ENCODE measurements at places on chromosomes 3 and 15.
A peak's percentile ranks its signal among the peaks of the same experiment; 100 is the strongest.

- no peak for DNase-seq
Measured at GRCh38 chr3:87219611-87220010, 7.5 kb upstream of the CHMP2B start.

GRCh38 chr3:43998836-43999727 lies 242.6 kb upstream of the TOPAZ1 start:
- no peak for DNase-seq

- no peak for DNase-seq
Measured at GRCh38 chr3:18556001-18556408, 130.9 kb upstream of the SATB1 start.

- no peak for DNase-seq
Measured at GRCh38 chr3:50050361-50050760, 38.4 kb upstream of the RBM5 start.

DNA sequence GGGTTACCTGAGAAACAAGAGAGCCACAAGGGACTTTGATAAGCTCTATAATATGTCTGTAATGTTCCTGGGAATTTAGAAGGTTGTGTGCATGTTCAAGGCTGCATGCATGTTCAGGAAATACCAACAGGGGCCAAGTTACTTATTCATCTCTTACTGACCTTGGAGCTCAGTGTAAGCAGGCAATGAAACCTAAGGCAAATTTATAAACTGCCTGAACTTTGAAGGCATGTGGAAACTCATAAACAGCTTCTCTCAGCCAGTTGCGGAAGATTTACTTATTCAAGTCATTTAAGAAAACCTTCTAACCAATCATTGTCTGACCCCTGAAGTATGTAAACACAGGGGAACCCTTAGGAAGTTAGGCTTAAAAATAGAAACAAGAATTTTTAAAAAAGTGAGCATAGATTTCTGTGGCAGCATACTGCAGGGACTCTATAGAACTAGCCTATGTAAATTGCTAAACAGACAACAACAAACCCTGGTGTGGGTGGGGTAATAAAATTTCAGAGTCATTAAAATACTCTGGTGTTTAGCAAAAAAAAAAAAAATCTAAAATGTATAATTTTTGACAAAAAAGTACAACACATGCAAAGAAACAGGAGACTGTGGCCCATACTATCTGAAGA lies 57.2 kb downstream of the SLC15A2 start:
- DNase-seq, result no peak

GRCh38 chr3:67619991-67620390 lies 34.4 kb downstream of the SUCLG2 start:
- DNase-seq, result no peak

DNA sequence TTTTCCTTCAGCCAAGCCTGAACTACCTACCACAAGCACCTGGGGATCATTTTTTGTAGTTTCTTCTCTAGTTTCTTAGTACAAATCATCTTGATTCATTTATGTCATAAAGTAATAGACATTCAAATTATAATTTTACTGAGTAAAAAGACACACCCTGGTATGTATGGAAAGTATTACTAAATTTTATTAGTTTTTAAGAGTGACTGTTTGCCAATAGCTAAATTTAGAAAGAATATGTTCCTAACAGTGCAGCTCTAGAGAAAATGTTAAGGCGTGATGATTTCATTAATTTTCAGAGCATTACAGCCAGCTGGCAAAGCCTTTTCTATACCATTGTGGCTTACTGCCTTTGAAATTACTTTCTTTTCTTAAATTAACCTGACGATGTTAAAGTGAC lies 612.0 kb upstream of the KCNMB2 start:
- no peak for DNase-seq

DNA sequence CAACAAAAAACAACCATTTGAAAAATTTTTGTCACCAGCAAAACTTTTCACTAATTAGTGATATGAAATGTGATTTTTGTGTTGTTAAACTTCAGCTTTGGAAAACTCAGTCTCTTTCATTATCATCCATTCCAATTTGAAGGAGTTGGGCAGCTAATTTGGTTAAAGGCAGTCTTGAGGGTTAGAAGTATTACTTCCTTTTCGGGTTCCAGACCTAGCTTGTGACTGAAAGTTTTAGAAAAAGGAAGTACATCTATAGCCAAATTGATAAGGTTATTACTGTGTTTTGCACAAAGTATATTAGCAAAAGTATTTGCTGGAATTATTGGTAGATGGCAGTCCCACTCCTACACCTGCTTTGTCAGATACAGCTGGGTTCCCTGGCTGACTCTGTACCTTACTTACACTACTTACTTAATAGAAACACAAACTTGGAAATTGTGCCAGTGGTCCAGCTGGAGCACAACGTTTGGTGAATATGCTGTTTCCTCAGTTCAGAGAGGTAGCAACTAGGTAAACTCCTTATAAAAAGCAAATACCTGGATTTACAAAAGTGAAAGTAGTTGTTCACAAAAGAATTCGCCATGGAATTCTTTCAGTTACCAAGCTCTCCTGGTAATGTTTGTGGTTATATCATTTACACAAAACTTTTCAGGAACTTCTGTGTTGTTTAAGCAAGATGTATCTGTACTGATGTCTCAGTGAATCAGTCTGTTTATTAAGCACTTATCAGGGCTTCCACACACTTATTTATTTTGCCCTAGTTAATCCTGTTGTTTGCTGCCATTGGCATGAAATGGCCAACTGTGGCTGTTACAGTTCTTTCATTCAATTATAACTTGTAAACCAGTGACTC lies 31.6 kb downstream of the TIPARP start:
- no peak for DNase-seq

DNA sequence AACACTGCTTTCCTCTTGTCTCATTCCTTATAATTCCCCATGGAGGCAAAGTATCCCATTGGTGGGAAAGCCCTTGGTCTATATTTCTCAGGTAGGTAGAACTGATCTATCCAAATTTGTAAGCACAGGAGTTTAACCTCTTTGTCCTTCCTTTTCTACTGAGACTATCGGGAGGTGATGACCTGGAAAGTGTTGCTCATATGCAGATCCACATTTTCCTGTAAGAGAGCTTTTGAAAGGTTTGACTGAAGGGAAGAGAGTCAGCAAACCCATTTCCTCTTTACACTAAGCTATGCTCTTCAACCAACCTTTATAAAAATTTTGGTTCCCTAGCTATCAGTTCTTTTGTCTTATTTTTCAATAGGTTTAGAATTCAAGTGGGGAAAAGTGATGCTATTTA lies 200.7 kb downstream of the TIGIT start:
- DNase-seq, result no peak

- DNase-seq, result no peak
Measured at GRCh38 chr15:52714968-52715367, 35.8 kb upstream of the ATOSA start.

DNA sequence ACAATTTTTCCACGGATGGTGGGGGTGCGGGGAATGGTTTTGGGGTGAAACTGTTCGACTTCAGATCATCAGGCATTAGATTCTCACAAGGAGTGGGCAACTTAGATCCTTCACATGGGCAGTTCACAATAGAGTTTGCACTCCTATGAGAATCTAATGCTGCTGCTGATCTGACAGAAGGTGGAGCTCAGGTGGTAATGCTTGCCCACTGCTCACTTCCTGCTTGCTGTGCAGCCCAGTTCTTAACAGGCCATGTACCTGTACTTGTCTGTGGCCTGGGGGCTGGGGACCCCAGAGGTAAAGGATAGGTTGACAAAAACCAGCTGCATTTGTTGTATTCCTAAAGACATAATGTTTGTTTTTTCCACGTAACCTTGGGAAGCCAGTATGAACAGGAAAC lies 16.0 kb downstream of the DZIP3 start:
- DNase-seq, result no peak

DNA sequence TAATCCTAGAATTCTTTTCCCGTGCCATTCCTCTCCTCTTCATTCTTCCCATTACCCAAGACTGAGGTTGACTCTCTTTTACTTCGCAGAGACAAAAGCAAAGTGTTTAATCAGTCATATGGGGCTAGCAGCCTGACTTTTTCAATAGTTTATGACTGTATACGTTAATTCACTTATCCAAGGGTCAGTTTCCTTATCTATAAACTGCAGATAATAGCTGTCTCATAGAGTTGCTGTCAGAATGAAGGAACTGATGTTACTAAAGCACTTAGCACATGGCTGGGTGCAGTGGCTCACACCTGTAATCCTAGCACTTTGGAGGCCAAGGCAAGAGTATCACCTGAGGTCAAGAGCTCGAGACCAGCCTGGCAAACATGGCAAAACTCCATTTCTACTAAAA lies 43.5 kb upstream of the ULK4 start:
- DNase-seq, result no peak

GRCh38 chr15:101578443-101578894 lies 73.7 kb downstream of the TM2D3 start:
- DNase-seq, result peak; percentile 25

GRCh38 chr3:123401836-123402530 lies 46.9 kb downstream of the ADCY5 start:
- DNase-seq, result peak; percentile 82

DNA sequence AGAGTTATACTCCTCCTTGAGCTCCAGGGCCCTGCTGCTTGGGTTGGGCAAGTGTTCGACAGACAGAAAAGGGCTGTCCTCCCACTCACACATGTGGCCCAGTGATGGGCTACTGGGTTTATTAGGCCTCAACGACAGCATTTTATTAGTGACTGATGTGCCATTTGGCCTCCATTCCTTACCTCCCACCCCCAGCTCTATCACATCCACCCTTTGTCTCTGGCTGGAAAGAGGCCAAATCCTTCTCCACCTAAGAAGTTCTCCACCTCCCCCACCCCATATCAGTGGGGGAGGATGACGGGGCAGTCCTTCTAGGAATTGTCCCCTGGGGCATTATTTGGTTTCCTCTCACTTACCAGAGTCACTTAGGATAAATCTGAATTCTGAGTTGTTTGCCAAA lies 57.1 kb upstream of the WNT5A start:
- DNase-seq, result no peak

- no peak for DNase-seq
Measured at GRCh38 chr3:195531683-195532082, 11.4 kb downstream of the PPP1R2 start.

- DNase-seq, result no peak
Measured at GRCh38 chr15:96093063-96093462, 237.4 kb upstream of the NR2F2 start.

GRCh38 chr15:41880156-41880877 lies 13.5 kb downstream of the SPTBN5 start:
- DNase-seq, result no peak

DNA sequence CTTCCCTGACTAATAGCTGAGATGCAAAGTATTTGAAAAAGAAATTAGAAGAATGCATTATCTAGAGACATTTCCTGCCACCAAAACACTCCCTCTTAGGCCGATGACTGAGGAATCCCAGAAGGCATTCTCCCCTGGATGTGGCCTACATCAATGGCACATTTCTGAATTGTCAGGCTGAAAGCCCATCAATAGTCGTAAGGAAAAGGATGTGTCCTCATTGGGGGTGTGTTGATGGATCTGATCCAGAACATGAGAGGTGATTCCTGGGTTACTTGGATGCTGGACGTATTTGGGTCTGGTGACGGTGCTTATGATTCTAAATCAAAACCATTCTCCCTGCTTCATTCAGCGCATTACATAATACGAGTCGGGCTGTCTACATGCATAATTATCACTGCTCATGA lies 216.9 kb upstream of the CDIN1 start:
- no peak for DNase-seq

DNA sequence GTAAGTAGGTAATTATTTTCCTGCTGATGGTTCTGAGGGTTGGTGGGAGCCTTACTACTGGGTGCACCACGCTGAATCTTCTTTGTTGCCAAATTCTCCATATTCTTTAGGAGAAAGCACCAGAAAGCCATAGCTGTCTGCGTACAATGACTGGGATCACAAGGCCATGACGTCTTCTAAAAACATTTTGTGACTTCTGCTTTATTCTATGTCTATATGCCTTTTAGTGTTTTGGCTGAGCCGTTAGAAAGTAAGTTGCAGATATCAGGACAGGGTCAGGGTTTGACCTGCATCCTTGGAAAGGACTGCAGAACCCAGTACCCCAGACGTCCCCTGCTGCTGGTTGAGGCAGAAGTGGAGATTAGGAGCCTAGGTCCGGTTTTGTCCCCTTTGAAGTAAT lies 95.6 kb downstream of the DNASE1L3 start:
- DNase-seq, result no peak

DNA sequence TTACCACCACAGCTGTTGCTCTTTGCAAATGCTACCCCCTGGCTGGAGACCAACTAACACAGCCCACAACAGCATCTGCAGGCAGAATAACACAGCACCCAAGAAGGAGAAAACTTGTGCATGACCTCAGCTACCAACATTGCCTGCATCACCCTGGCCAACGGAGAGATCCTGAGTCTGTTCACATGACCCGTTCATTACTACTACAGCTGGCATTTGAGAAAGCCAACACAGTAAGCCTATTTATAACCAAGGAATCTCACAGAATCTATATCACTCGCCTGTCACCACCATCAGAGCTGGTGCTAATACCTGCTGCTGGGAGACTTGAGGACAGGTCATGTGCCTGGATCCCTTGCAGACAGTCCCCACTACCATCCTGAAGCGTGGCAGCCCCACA lies 215.2 kb downstream of the POLQ start:
- DNase-seq, result no peak

GRCh38 chr3:133891662-133892378 lies 3.9 kb downstream of the RAB6B start:
- DNase-seq, result no peak

DNA sequence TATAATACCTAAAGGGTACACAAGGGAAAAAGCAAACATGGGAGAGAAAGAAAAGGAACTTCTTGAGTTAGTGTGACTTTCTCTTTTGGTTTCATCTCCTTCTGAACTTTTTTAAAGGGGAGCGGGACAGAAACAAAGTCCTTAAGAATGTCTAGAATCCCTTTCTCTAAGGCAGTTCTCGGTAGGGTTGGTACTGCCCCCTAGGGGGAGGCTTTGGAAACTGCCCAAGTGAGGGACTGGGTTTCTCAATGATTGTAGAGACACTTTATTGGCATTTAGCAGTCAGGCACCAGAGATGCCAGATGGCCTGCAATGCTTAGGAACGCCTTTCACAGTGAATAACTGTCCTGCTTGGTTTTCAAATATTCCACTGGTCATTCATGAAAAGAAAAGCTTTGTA lies 172.7 kb downstream of the WDR72 start:
- peak; percentile 36 for DNase-seq

DNA sequence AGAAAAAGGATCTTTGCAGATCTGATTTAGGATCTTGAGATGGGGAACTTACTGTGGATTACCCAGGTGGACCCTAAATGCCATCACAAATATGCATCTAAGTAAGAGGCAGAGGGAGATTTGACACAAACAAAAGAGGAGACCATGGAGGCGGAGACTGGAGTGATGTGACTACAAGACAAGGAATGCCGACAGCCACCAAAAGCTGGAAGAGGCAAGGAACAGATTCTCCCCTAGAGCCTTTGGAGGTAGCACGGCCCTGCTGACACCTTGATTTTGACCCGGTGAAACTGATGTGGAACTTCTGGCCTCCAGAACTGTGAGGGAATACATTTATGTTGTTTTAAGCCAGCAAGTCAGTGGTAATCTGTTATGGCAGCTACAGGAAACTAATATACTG lies 44.0 kb downstream of the GASK1A start:
- DNase-seq, result no peak

- DNase-seq, result no peak
Measured at GRCh38 chr15:48451241-48451640, 120.0 kb downstream of the DUT start.

GRCh38 chr3:46972396-46972795 lies 4.1 kb downstream of the CCDC12 start:
- no peak for DNase-seq

GRCh38 chr15:44554934-44555723 lies 18.2 kb downstream of the EIF3J start:
- DNase-seq, result no peak
